ENCODE measurements at places on chromosomes 1 and 21. TPM values are rescaled to one million over a fixed set of nuclear protein-coding genes. Genes with fewer than 3 reads are reported as not detected.

GRCh38 chr21:44552681-44553080 is 1.4 kb upstream of the KRTAP10-2 start:
- H3K36me3 ChIP-seq, result no peaks in the 10 kb centered on the region
- H3K4me3 ChIP-seq, result no peak overlapping the region
- H3K27ac ChIP-seq, result no peak overlapping the region
- H3K27me3 ChIP-seq, result no peaks in the 10 kb centered on the region
- peaks cover 9% of the 10 kb centered on the region for H3K4me1 ChIP-seq
- no peak for DNase-seq

GRCh38 chr1:229839800-229840199 is 213.8 kb downstream of the URB2 start:
- no peak overlapping the region for H3K4me3 ChIP-seq
- H3K27me3 ChIP-seq, result peaks cover 3% of the 10 kb centered on the region
- DNase-seq, result no peak
- H3K4me1 ChIP-seq, result no peaks in the 10 kb centered on the region
- no peak overlapping the region for H3K27ac ChIP-seq

DNA sequence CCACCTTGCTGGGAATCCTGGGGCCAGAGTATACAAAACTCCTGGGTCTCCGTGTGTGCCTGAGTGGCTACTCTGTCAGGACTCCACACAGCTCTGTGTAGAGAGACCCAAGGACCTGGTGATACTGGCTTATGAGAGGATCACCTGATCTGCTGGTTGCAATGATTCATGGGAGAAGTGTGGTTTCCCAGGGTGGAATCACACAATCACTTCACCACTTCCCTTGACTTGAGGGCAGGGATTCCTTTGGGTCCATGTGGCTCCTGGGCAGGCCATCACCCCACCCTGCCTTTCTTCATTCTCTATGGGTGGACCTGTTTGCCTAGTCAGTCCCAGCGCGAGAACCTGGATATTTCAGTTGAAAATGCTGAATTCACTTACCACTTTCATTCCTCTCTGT is 13.3 kb downstream of the PRSS38 start:
- no peak for DNase-seq
- H3K4me3 ChIP-seq, result no peak overlapping the region
- no peaks in the 10 kb centered on the region for H3K27me3 ChIP-seq
- no peak overlapping the region for H3K27ac ChIP-seq
- no peaks in the 10 kb centered on the region for H3K36me3 ChIP-seq

The SERTAD4 gene
- not detected for polyA plus RNA-seq

The SNIP1 gene
- polyA plus RNA-seq, result 6.3 TPM

The PLA2G2F gene
- not detected for polyA plus RNA-seq

The APP gene
- polyA plus RNA-seq, result 5.3 TPM

Data from CD8-positive, alpha-beta memory T cell (primary cell).